ENCODE measurements at places on chromosomes 1 and 21.
A peak's percentile ranks its signal among the peaks of the same experiment; 100 is the strongest.

GRCh38 chr1:189409774-189410173 is 1067.9 kb downstream of the BRINP3 start:
- no peak for DNase-seq

DNA sequence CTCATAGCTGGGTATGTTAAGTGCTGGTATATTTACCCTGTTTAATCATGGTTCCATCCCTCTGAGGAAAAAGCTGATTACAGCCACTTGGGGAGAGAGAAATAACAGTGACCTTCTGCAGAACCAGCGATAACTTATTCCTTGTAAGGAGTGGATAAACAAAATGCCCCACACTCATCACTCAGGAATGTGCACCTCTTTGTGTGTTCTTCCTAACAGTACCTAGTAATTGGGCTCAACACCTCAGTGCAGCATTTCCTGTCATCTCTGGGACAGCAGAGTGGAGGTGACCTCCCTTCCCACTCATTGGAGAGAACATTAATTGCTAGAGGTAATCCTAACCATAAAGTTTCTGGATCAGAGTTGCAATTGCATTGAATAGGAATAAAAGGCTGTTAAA is 112.5 kb upstream of the F3 start:
- no peak for DNase-seq

- DNase-seq = peak; percentile 44
Observed at GRCh38 chr1:234768171-234768568, 158.2 kb upstream of the IRF2BP2 start.

DNA sequence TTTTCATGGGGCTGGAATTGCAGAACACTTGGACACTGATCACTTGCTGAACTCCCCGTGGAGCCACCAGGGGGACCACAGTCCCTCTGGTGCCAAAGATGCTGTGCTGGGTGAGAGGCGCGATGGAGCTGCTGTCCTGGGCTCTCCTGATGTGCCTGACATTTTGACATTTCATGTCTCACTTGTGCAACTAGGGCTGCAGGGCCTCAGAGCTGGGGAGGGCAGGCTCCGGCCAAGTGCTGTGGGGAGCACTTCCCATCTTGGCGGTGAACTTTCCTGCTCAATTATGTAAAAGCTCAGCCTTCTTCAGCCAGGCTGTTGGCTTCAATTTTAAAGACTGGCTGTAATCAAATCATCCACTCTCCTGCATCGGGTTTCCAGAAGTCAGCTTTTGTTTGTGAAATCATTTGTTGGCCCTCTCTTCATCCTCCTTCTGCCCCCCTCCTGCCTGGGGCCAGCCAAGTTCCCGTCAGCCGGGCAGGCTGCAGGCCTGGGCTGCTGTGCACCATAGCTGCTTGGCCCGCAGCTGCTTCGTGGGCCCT is 36.8 kb downstream of the KCNAB2 start:
- DNase-seq = no peak

DNA sequence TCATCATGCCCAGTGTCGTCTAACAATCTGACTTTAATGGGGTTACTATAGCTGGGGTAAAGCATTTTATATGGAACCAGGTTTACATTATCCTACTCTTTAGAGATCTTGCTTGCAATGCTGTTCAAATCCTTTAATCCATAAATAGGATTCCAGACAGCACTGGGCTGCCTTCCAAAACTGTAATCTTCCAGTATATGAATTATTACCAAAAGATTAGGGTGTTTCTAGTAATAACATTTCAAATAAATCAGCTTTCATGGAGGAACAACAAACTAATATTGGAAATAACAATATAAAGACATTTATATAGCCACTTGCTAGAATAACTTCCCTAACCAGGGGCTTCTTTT is 88.6 kb upstream of the PLXNA2 start:
- no peak for DNase-seq

- no peak for DNase-seq
Observed at GRCh38 chr1:195195423-195196057, 1412.7 kb downstream of the KCNT2 start.

- DNase-seq = no peak
Observed at GRCh38 chr1:202362212-202362611, 13.7 kb downstream of the PPP1R12B start.

- no peak for DNase-seq
Observed at GRCh38 chr1:60129911-60130310, 56.3 kb upstream of the C1orf87 start.

GRCh38 chr1:233446935-233447334 is 119.4 kb downstream of the MAP3K21 start:
- DNase-seq = no peak

- no peak for DNase-seq
Observed at GRCh38 chr1:210822932-210823331, 311.0 kb downstream of the KCNH1 start.

- no peak for DNase-seq
Observed at GRCh38 chr1:218361298-218362065, 16.3 kb downstream of the TGFB2 start.

GRCh38 chr21:36917471-36918158 is 48.9 kb downstream of the HLCS start:
- DNase-seq = no peak

DNA sequence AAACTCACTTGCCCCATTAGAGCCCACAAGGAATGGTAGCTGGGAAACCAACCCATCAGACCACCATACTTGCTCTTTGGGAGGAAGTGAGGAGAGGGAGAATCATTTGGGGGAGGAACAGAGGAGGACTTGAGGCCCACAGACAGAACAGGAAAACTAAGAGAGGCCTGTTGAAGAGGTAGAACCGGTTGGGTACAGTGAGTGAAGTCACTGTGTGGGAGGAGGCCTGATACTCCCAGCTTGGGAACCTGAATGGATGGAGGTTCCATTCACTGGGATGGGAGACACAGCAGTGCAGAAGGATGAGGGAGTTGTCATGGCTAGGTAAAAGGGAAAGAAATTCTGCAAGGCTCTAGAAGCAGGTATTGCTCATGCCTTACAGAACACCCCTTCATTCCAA is 63.4 kb upstream of the PSEN2 start:
- no peak for DNase-seq

- DNase-seq = no peak
Observed at GRCh38 chr1:18531503-18531845, 50.7 kb downstream of the KLHDC7A start.

DNA sequence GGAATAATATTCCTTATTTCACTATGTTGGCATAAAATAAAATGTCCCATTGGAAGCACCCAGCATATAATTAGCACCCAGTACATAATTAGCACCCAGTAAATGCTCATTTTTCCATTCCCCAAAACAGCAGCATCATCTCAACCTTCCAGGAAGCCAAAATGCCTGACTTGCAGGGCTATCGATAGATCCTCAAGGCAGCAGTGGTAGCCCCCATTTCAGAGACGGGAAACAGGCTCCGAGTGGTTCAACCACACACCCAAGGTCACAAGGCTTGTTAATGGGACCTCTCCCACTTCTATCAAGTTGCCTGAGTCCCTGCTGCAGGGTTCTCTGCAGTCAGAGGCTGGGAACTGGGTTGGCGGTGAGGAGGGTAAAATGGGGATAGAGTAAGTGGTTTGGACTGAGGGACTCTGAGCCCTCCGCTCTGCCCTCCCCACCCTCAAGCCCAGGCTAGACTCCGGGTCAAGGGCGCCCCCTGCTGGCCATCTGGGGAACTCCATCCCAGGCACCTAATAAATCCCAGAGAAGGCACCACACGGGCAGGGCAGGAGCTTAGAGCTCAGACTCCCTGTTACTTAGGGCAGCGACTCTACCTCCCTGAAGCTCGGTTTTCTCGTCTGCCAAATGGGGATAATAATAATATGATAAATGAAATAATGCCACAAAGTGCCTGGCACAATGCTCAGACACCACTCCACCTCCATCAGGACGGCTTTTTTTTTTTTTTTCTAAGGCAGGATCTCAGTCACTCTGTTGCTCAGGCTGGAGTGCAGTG is 21.9 kb upstream of the LAPTM5 start:
- DNase-seq = peak; percentile 91

DNA sequence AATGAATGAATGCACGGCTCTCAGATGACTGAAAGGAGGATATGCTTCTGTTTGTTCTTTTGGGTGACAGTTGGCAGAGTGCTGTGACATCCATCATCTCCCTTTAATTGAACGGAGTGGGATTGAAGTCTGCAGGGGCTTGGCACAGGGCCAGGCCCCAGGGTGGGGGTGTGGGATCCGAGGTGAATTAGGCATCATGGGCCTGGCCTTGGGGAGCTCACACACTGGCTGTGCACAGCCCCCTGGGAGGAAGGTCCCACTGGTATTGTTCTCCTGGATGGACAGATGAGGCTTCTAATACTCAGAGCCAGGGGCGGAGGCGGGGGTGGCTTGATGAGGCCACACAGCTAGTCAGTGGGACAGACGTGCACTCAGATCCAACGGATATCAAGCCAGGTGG is 19.3 kb downstream of the EPHB2 start:
- DNase-seq = no peak

- peak; percentile 26 for DNase-seq
Observed at GRCh38 chr1:56409112-56409691, 170.2 kb downstream of the PLPP3 start.

DNA sequence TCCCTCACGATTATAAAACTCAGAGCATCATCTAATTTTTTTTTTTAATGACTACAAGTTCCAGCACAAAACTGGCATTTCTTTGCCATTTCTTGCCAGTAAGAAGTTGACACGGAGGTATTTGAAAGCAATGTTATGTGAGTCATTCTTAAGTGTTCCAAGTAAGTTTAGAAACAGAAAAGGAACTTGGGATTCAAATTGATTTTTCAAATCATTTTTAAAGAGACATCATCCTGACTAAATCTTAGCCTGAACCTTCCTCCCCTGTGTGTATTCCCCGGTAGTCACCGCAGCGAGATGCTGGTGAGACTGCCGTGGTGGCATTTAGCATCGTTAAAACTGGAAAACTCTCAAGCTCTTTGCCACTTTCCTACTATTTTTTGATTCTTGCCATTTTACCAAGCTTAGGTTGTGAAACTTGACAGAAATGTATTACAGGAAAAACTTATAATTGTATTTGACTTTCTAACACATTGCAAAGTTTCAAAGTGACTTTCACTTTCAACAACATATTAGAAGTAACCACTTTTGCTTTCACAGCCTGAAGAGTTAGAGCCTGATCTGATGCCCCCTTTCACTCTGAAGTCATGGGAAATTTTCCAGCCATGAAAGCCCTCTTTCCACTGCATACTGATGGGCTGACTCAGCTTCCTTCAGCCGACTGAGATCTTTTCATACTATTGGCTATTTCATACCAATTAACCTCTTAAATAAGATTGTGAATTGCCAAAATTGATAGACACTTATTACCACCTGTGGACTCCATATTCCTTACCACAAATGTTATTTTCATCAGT is 61.4 kb downstream of the OLFML2B start:
- DNase-seq = no peak

- DNase-seq = no peak
Observed at GRCh38 chr1:41101950-41102607, 80.6 kb upstream of the SLFNL1 start.

- DNase-seq = no peak
Observed at GRCh38 chr21:26136671-26137070, 33.9 kb downstream of the APP start.

DNA sequence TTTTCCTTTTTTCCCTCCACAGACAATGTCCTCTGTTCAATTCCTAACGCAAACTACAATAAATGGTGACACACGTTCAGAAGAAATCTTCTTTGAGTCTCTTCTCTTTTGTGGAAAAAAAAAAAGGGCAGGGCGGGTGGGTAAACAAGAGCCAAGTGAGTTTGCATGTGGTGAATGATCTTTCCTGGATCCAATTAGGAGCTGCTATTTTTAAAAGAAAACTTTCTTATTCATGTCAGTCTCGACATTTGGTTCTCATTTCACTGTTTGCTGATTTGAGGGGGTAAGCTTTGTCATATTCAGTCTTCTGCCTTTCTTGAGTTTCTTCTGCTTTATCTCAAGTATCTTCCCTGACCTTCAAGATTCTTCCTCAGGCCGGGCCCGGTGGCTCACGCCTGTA is 29.2 kb upstream of the KIF1B start:
- DNase-seq = no peak

DNA sequence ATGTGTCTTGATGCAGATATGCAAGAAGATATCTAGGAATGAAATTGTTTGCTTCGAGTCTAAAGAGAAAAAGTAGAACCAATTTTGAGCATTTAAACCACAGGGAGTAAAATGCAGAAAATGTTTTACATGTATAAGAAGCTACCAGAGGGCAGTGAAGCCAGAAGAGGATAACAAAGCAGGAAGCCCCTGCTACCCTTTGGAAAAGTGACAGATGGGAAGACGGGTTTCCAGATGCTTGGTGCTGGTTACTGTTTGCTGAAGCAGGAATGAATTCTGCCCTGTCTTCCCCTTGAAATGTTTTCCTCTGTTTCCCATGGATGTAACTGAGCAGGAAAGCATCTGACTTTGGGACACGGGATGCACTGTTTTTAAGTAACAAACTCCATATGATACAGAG is 822.2 kb downstream of the MRPL39 start:
- DNase-seq = no peak

DNA sequence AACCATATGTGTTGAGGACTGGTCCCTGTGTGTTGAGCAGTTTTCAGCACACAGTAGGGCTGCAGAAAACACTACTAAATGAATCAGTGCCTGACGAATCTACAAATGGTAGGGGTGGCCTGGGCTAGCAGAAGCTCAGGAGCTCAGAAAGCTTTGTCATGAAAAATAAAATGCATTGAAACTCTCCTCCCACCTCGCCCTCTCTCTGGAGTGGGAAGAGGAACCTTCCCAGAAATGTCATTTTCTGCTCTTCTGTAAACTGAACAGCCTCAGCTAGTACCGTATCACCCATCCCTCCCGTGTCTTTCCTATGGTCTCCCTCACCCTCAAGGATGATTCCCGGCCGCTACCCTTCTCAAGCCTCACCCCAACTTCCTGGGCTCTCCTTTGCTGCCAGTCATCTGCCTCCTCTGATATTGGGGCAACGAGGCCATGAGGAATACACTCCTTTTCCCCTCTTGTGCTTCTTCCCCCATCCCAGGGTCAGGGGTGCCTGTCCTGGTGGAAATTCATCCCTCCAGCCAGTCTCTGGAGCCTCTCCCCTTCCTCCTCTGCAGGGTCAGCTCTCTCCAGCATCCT is 734.5 kb downstream of the PTPRU start:
- DNase-seq = no peak

DNA sequence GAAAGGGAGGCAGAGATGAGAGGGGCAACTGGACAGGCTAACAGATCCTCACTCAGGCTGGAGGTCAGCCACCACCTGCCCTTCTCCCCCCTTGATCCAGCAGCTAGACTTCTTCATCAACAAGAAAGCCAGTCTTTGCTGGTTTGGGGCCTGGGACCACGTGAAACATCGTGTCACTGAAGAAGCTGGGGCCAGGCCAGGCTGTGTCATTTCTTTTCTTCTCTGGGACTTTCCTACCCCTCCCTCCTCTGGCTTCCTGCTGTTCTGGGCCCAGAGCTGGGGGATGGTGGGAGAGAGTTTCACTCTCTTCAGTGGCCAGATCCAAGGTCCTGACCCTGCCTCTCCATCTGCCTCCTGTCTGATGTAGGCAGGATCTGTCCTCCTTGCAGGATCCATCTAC is 18.1 kb upstream of the SLC26A9 start:
- DNase-seq = no peak
